ENCODE measurements at places on chromosomes 5 and 9.

DNA sequence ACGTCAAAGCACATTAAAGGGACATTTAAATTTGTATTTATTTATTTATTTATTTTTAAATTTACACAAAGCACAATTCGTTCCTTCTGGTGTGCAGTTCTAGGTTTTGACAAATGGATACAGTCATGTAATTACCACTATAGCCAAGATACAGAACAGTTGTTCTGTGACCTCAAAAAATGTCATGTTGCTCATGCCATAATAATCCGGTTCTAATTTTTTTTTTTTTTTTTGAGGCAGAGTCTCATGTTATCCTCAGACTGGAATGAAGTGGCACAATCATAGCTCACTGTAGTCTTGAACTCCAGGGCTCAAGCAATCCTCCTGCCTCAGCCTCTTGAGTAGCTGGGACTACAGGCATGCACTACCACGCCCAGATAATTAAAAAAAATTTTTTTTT is 7.8 kb downstream of the IGFBPL1 start:
- DNase-seq = no peak

GRCh38 chr9:128382261-128382660 is 11.1 kb downstream of the URM1 start:
- DNase-seq = no peak

DNA sequence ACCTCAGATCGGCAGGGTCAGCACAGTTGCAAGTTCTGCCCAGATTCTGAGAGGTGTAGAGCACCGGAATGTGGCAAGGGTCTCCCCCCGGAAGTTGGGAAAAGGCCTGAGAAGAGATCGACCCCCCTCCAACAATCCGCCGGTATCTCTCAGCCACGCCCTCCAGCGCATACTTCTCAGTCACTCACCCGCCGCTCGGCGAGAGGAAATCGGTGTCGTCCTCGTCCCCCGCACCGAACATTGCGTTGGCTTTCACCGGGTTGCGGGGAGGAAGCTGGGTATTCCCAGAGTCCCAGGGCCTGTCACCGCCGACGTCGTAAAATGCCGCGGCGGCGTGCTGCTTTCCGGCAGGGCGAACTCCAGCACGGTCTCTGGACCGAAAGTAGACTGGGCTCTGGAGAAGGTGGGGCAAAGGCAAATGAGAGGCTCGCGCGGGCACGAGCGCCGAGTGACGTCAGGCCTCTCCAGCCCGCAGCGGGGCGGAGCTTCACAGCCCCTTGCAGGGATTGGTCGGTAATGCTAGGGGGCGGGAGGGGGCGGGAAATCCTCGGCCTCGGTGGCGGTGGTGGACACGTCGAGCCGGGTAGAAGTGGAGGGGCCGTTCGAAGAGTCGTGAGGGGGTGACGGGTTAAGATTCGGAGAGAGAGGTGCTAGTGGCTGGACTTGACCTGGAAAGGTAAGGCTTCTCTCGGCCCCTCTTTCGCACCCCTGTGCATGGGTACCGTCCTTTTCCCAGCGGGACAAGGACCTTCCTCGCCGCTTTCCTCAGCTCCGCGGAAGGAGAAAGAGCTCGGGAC is at the start of the genes FKBP15 and SLC31A1:
Gene FKBP15, minus strand, starts transcription at position 275 of the 797 bp plus-strand sequence. Its CDS starts 34 bp downstream, at position 241.
Gene SLC31A1, plus strand, starts transcription at position 542 of the 797 bp plus-strand sequence. CDS start 34,605 bp downstream, outside the sequence.
- DNase-seq = peak; percentile 92

DNA sequence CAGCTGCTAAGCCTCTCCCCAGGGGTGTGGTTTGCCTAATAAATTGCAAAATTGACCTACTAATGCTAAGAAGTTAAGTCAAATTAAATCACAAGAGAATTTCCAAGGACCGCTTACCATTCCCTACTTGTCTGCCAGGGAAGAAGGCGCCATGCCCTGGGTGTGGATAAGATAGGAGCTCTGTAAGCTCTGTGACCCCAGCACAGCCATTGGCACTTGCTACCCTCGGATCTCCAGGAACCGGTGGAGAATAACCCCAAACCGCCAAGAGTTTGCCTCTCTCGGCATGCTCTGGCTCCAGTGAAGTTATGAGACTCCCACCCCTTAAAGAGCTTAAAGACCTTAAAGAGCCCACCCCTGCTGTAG is 58.9 kb downstream of the NEURL1B start:
- DNase-seq = no peak

- no peak for DNase-seq
Measured at GRCh38 chr5:6220346-6221088, 157.8 kb downstream of the MED10 start.

DNA sequence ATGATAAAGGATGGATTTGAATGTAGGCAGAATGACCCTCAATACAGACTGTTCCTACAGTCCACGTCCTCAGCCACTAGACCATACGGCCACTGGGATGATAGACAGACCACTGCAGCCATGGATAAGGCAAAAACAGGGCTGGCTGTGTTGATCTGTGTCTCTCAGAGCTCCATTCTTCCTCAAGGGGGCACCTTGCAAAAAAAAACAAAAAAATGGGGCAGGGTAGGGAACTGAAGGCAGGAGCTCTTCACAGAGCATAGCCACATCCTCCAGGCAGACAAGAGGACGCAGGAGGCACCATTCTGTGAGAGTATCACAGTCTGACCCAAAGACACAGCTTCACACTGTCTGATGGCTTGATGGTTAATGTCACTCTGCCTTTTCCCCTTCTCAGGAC is 61.2 kb upstream of the GABRP start:
- DNase-seq = no peak

DNA sequence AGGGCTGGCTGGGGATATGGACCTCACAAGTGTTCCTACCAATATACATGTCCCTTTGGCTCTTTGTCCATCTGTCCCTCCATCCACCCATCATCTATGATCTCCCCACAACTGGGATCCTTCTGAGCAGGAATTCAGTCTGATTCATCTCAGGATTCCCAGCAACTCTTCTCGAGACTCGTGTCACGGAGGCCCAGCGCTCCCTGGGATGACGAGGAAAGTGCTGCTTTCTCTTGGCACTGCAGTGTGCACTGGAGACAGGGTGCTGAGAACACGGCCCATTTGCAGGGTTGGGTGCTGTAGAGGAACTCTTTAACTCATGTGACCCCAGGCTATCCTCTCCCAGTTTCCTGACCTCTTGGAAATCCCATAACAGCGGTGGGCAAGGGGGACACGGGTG is 72.9 kb downstream of the ANGPTL2 start:
- DNase-seq = no peak

- DNase-seq = peak; percentile 20
Measured at GRCh38 chr5:71905834-71906711, 187.0 kb downstream of the CARTPT start.

DNA sequence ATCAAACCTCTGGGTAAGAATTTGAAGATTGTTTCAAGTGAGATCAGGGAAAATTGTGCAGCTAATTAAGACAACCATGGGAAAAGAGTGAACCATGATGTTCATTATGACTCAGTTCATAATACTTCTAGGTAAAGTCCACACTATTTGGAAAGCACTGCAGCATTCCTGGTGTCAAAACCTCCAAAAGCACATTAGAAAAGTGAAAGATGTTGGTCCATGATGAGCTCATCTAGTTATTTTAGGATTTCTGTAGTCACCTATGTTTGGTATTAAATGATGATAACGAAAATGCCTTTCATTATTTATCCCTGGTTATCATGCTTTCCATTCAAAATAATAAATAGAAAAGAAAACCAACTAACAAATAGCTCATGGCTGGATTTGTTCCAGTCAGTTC is 49.1 kb downstream of the PTCD2 start:
- no peak for DNase-seq

GRCh38 chr9:136653323-136654079 is 9.2 kb upstream of the EGFL7 start:
- DNase-seq = no peak

DNA sequence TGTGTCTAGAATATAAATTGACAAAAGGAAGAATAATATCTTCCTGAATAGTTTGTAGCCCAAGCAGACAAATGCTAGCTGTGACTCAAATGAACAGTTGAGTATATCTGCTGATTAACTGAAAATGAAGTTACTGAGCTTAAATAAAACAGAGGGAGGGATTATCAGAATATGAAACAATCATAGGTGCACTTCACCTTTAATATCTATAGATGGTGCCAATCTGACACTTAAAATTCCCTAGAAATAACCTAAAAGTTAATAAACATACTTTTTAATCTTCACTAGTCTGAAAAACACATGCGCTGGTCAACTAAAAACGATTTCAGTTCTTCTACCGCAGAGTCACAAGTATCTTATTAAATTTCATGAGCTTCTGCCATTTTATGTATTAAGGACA is 280.8 kb upstream of the RASA1 start:
- DNase-seq = no peak

DNA sequence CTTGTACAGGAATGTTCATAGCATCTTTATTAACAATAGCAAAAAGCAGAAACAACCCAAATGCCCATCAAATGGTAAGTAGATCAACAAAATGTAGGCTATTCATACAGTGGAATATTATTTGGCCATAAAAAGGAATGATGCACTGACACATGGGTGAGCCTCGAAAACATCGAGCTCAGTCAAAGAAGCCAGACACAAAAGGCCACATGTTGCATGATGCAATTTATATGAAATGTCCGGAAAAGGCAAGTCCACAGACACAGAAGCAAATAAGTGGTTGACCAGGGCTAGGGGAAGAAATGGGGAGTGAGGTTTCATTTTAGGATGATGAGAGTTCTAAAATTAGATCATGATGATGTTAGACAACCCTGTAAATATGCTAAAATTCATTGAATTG is 16.5 kb upstream of the SLC2A8 start:
- DNase-seq = no peak

DNA sequence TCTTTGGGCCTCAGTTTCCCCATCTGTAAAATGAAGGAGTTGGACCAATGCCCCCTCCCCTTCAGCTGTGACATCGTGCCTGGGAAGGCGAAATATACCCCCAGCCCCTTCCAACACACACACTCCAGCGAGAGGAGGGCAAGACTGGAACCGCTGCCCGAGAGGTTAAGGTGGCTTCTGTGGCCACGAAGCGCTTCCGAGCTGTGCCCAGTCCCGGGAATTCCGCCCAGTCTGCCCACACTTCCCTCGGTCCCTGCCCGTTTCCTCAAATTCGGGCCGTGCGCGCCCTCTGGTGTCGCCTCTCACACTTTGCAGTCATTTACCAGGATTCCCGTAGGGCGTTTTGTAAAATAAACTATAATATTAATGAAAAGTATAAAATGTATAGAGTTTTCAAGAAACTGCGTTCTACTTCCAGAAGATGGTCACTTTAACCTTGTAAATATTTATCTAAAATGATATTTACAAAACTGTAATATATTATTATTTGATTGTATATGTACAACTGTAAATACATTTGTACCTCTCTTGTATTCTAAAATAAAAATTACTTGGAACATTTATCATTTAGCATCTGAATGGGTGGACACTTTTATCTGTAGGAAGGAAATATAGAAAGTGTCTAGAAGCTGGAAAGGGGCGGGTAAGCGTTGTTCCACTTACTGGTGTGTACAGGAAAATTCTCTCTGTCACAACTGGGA is 11.0 kb upstream of the EXOSC2 start:
- DNase-seq = peak; percentile 76

DNA sequence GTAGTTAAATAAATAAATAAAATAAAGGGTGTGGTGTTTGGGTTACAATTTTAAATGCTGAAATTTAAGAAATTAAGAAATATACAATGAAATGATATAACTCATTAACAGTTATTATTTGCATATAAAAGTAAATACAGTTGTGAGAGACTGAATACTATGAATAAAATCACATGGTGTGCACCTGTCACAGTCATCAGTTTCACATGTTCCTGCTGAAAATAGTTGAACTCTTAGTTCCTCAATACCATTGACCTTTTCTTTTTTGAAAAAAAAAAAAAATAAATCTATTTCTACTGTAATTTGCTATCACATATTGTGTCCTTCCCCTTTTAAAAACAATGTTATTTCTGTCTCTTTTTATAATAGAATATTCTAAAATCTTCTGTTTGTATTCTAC is 130.9 kb upstream of the CHD1 start:
- DNase-seq = no peak

DNA sequence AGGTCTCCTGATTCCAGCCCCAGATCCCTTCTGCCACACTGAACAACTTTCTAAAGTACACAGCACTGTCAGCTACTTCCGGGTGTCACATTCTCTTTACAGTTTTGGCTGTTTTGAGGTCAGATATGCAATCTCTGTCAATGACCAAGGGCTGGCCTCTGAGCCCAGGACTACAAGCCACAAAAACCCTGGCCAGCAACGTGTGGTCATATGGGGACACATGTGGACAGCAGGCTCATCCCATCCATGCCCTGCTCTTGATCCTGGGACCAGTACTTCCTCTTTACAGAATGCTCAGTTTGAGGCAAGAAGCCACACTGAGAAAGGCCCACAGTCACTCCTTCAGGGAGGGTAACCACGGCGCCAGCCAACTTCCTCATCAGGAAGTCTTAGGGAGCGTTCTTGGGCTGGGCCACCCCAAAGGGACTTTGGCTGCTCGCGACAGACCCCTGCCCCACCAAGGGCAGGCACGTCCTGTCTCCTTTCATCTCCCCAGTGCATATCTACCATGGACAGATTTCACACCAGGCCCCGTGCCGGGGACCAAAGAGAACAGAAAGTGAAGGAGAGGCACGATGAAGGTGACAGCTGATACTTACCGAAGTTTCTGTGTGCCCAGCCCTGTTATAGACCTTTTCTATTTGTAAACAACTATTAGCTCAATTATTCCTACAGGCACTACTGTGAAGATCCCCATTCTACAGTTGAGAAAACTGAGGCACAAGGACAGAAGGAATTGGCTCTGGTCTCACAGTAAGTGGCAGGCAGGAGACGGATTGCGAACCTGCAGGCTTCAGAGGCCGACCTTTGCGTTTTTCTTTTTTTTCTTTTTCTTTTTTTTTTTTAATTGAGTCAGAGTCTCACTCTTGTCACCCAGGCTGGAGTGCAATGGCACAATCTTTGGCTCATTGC is 37.3 kb downstream of the STK10 start:
- no peak for DNase-seq

DNA sequence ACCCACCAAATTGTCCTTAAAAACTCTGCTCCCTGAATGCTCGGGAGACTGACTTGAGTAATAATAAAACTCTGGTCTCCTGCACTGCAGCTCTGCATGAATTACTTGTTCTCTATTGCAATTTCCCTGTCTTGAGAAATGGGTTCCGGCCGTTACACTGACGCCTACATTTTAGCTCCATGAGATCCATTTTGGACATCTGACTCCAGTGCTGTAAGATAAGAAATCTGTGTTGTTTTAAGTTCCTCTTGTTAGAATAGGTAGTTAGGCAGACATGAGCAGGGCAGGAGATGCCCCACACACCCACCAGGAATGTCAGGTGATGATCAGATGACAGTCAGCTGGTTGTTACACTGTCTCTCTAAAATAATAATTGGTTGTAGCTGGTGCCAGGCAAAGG is 125.8 kb upstream of the SHB start:
- no peak for DNase-seq

- peak; percentile 73 for DNase-seq
Measured at GRCh38 chr5:88674356-88675167, 208.4 kb downstream of the MEF2C start.
